ENCODE measurements at places on chromosomes 3 and 15.

GRCh38 chr15:32651229-32651837, 9.8 kb downstream of the SCG5 start:
- no peak for DNase-seq

GRCh38 chr15:42547918-42548248, 710 bp downstream of the LRRC57 start:
- no peak for DNase-seq

DNA sequence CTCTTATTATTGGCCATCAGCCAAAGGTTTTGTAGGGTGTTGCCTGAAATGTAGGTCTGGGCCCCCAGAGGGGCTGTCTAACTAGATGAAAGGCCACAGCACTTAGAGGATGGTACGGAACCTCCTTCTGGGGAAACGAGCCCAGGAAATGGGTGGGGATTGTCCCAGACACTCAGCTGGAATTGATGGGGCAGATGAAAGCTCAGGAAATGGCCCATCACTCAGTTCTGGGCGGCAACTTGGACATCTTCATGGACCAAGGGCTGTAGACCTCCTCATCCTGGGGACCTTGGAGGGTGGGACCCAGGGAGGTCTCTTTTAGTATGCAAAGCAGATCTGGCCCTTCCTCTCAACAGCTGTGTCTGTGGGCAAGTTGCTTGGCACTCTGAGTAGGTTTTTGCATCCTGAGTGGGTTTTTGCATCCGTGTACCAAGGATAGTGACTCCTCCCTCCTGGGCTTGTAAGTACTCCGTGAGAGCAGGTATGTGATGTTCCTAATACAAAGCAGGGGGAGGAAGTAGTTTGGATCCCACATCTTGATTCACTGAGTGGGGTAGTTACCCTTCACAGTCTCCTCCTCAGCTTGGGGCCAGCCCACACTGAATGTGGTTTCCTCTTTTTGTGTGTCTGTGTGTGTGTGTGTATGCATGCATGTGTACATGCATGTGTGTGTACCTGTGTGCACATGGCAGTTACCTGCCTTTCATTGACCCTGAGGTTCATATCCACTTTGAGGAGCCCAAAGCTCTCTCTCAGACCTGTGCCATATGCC, 292.0 kb downstream of the RPLP1 start:
- no peak for DNase-seq

- DNase-seq = no peak
Observed at GRCh38 chr3:29693863-29694262, 413.0 kb downstream of the RBMS3 start.

DNA sequence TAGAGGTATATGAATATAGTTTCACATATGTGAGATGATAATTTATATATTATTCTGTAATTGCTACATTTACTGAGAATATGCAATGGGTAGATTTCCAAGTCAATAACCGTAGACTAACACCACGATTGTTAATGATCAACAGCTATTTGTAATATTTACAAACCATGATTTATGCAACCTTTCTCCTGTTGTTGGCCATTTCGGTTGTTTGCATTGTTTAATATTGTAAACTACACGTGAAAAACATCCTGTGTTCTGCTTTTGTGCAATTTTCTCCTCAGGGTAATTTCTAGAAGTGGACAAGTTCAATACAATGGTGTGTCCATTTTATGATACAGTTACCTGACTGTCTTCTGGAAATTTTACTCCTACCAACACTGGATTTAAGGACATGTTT, 29.3 kb upstream of the RAB11A start:
- DNase-seq = no peak

- DNase-seq = peak; percentile 89
Observed at GRCh38 chr3:38004415-38005075, 14.0 kb downstream of the VILL start.

GRCh38 chr15:57102858-57103257, 184.4 kb downstream of the TCF12 start:
- no peak for DNase-seq

DNA sequence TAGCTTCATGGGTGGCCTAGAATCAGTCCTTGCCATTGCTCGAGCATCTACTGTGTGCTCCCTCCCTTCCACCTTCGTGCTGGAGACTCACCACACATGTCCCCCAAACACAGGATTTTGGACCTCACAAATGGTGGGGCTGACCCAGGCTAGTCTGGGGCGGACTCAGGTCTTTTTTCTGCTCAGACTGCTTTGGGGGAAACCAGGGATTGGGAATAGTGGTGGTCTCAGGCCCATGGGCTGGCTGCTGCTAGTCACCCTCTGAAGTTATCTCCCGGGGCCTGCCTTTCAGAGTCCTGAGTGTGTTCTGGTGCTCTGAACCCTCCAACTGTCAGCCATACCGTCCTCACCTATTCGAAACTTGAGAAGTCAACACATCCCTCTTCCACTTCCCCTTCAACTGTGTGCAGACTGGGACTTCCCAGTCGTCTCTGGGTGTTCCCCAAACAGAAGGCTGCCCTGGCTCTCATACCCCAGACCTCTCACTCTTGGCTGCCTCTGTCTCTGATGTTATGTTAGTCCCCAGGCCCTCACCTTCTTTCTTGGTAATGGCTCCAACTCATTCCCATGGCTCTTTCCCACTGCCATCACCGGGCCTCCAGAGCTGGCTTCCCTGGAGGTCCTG, 46.0 kb downstream of the PPCDC start:
- no peak for DNase-seq

DNA sequence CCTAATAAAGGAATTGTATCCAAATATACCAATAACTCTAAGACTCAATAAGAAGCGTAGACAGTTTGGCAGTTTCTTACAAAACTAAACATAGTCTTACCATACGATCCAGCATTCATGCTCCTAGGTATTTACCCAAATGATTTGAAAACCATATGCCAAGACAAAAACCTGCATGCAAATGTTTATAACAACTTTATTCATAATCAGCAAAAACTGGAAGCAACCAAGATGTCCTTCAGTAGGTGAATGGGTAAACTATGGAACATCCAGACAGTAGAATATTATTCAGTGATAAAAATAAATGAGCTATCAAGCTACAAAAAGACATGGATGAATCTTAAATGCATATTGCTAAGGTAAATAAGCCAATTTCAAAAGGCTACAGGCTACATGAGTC, 58.4 kb downstream of the SYN2 start:
- no peak for DNase-seq

DNA sequence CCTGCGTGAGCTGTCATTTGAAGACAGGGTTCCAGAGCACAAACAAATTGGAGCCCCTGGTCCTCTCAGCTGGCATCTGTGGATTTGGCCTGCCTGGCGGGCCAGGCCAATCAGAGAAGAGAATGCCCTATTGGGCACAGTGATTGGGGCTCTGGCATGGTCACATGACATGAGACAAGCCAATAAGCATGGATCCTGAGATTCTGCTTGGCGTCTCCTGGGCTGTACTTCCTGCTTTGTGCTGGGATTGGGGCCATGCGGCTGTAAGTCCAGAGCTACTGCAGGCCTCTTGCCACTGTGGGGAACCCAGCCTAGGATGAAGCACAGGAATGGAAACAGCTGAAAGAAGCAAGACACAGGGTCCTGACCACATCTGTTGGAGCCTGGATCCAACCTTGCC, 121.4 kb downstream of the FBLN2 start:
- DNase-seq = no peak

- DNase-seq = no peak
Observed at GRCh38 chr3:63395960-63396359, 117.9 kb downstream of the SYNPR start.

DNA sequence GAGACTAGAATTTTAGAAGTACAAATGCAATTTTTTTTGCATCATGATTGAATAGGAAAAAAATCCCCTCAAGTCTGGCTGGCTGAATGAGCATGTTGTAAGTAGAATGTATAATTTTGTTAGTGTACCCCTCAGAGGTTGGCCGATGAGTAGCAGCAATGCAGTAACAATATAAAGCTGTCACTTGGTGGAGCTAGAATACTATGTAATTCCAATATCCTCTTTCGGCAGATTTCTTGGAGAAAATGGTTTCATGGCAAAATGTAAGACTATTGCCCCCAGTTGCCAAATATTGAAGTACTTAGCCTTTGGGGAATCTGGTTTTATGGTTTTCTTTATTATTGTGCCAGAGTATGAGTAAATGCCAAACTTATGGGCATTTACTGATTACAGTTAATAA, 39.8 kb upstream of the SGO1 start:
- no peak for DNase-seq

GRCh38 chr3:63095-63765, 133.3 kb upstream of the CHL1 start:
- no peak for DNase-seq

GRCh38 chr3:82078246-82078645, 316.8 kb upstream of the GBE1 start:
- no peak for DNase-seq

DNA sequence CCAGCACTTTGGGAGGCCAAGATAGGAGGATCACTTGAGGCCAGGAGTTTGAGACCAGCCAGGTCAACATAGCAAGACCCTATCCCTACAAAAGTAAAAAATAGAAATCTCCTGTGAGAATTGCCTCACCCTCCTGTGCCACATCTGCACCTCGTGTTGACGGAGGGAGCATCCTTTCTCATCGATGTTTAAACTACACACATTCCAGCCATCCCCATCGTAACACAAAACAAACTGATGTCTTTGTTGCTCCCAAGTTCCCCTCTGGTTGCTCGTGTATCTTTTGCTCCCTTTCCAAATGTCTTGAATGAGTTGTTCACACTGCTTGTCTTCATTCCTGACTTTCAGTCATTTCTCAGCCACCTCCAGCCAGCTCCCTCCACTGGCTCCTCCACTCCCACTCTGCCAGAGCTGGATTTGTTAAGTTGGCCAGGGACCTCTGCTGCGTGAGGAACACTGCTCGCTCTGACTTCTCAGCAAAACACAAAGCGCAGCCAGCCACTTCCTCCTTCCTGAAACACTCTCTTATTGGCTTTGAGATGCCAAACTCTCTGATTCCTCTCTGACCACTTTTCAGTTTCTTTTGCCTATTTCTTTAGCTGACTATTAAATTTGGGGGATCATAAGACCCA, 53.6 kb upstream of the ATP13A3 start:
- no peak for DNase-seq

GRCh38 chr3:88997260-88997659, 110.2 kb upstream of the EPHA3 start:
- DNase-seq = no peak

DNA sequence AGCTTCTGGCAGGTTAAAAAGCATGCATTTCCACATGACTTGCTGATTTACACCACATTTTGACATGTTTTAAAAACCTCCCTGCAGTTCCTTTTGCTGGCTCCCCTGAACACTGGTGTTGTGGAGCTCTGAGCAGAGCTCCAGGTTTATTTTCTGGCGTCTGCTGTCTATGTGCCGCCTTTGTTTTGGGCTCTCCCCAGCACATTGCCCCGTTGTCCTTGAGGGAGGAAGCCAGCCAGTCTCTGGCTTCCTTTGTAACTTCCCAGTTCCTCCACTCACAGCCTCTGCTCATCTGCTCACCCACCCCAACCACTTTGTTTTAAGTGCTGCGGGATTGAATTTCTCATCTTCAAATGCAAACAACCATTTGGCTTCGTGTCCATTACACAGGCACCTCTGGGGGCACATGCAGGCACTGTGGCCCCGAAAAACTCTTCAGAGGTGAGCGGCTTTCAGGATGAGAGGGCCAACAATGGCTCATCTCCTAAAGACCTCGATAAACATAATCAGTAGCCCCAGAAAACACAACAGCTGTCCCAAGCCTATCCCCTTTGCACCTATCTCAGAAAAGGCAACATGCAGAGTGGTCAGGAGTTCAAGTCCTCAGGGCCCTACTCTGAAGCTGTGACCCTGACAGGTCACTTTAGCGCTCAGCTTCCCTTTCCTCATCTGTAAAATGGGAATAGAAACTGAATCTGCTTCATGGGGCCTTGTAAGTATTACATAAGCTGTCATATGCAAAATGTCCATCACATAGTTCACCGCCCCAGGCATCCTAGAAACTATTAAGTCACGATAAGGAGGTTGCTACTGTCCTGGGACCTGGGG, 1.3 kb upstream of the MEF2A start:
- DNase-seq = peak; percentile 30

GRCh38 chr15:36879568-36880222, 220.7 kb downstream of the MEIS2 start:
- no peak for DNase-seq

GRCh38 chr3:13124631-13125030, 51.4 kb upstream of the IQSEC1 start:
- DNase-seq = no peak

- DNase-seq = no peak
Observed at GRCh38 chr15:82858932-82859331, 49.5 kb downstream of the WHAMM start.

DNA sequence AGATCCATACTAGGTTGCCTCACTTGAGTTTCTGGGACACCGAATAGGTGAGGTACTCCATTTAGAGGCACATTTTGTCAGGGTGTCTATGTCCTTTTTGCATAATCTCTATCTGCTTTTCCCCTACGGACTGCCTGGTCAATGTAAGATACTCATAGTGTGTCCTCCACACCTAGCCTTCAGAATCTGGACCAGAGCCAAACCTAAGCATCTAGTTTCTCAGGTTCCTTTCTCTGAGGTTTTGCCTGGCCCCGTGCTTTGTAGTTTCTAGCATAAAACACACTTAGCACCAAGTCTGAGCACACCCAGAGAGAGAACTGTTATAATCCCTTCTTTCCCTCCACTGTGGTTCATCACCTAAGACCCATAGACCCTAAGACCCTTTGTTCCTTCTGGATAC, 105.9 kb upstream of the MLF1 start:
- no peak for DNase-seq

DNA sequence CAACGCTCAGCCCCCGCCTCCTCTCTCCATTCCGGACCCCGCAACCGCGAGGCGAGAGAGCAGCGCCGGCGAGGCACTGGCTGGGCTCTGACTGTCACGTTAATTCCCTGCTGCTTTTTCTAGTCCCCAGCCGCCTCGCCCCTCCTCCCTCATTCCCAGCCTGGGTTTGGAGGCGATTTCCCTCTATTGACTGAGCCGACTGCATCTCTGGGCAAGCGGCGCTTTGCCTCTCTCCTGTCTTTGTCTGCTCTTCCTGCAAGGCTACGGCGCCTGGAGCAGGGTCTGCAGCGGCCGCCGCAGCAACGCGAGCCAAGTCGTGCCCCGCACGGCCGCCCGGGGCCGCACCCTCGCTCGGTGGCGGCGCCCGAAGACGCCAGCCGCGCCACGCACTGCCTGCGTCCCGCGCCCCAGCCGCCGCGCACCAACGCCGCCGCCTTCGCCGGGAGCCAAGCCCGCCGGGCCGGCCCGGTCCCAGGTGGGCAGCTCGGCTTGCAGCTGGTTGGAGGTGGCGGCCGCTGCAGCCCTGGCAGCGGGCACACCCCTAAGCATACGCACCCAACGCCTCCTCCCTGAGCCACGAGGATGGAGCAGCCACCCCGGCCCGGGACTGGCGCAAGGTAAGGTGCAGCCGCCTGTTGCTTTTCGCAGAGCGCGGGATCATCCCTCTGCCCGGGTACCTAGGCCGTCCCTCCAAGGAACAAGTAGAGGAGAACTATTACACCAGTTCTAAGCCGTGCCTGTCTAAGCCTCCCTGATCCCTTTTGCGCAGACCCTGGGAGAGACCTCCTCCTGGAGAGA, at the start of gene LRRC3B:
LRRC3B (plus strand) TSS at position 152 of the 798 bp plus-strand sequence. CDS start 86,901 bp downstream, outside the sequence.
- no peak for DNase-seq

- DNase-seq = peak; percentile 65
Observed at GRCh38 chr3:13288732-13289718, 131.1 kb downstream of the NUP210 start.
